ENCODE measurements at places on chromosomes 6 and 20.

GRCh38 chr20:1374246-1374645 lies 18.6 kb downstream of the FKBP1A start:
- DNase-seq = no peak

DNA sequence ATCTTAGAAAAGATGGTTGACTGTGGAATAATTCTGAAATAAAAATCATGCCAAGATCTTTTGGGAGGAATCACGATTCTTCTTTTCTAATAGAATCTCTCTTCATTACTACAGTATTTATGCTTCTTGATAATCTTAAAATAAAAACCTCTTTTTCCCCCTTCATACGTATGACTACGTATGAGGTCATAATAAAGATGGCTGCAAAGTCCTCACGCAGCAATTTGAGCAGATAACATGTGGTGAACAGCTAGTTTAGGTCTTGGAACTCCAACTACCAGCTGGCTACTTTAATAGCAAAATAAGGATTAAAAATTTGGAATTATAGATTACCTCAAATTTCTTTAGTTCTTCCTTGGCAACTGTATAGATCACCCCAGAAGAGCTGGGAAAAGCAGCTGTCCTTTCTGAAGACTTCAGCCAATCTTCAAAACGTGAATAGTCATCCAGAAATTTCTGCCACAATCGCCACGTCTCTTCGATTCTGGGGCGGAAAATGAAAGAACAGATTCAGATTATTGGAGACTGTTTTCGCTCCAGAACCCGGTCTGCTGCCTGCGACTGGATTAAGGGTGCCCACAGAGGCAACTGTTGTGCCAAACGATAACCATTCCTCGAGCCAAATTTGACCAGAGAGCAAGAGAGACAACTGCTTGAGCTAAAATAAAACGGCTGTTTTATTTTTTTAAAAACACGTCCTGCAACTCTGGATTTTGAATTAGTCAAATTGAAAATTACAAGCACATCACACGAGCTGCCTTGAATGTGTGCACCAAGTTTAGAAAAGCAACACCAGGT lies 347.3 kb downstream of the ESR1 start:
- DNase-seq = no peak

GRCh38 chr20:41424546-41424945 lies 57.9 kb upstream of the EMILIN3 start:
- DNase-seq = no peak

- no peak for DNase-seq
Observed at GRCh38 chr20:38032585-38033329, 499 bp downstream of the TTI1 start.

DNA sequence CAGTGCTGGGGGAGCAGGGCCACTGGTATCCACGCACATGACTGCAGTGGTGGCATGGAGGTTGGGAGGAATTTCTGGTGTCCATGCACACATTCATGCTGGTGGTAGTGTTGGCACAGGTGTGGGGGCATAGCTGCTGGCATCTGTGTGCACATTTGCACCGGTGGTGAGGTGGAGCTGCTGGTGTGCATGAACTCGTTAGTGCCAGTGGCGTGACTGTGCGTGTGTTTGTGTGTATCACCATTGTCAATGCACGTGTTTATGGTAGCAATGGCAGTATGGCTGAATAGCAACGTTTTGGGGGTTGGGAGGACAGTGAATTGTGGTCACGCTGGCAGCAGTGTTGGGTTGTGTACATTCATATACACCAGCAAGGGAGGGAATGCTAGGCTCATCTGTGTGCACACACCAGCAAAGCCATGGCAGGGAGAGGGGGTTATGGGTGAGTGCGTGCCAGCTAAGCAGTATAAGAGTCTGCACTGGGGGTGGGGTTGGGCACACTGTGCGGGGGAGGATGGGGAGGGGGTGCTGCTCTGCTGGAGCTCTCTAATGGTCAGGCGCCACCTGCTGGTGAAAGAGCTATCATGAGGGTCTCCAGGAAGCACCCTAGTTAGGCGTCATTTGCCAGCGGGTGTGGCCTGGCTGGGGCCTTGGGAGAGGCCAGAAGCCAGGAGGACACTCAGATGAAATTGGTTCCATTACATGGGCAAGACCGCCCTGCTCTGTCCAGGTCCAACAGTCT lies 626.1 kb upstream of the ID4 start:
- DNase-seq = no peak

DNA sequence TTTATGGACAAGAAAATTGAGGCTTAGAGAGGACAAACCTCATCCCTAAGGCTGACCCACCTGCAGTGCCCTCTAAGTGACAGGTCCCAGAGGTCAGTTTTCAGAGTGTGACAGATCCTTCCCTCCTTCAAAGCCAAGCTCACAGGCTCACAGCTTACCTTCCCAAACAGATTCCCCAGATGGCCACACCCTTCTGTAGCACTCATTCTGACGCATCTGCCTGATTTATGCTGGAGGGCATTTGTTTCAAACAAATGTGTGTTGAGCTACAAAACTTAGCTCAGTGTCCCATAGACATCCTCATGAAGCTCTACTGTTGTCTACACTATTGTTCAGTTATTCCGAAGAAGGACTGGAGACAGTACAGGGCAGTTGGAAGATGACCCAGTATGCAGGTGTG lies 60.6 kb upstream of the RIN2 start:
- DNase-seq = no peak

GRCh38 chr6:38248500-38249234 lies 391.1 kb downstream of the BTBD9 start:
- DNase-seq = no peak

GRCh38 chr6:19736066-19736465 lies 101.1 kb upstream of the ID4 start:
- DNase-seq = peak; percentile 15

DNA sequence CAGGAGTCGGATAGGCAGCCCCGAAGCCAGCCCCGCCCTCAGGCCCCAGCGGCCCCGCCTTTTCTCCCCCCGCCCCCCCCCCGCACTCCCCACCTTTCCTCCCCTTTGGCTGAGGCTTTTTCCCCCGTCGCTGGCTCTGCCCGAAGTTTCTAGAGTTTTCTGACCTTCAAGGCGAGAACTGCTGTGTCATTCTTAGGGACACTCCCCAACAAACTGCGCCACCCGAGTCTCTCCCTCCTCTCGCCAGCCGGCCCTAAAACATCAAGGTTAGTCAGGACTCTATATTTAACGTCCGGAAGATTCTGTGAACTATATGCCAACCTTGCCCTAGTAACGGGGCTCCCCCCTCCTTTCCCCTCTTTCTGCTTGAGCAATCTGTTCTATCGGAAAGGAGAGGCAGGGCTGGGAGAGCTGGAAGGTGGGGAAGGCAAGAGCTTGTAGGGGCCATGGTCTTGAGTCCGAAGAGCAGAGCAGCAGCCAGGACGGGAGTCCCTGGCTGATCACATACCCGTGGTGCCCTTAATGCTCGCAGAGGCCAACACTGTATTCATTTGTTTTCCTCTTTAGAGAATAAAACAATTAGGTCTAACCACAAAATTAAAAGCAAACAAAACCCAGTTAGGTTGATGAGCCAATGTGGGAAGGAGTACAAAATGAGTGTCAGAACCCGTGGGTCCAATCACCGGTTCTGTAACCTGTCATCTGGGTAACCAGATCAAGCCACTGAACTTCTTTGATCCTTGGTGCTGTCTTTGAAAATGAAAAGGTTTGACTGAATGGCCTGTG lies 5.3 kb upstream of the HSPA1B start:
- no peak for DNase-seq

GRCh38 chr6:6891949-6892461 lies 215.8 kb upstream of the RREB1 start:
- DNase-seq = peak; percentile 45

DNA sequence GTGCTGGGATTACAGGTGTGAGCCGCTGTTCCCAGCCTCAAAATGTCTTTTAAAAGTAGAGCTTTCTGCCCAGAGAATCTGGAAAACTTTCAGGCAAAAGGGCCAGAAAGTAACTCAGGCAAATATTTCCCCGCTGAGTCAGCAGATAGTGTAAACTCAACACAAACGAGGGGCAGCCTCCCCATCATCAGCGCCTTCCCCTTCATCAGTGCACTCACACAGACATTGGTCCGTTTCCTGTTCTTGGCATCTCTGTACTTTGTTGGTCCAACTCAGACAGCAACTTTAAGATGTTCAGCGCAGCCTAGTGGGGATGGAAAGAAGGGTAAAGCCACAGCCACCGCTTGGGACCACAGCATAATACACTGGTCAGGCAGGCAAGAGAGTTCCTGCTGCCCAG lies 69.5 kb downstream of the CSE1L start:
- no peak for DNase-seq

DNA sequence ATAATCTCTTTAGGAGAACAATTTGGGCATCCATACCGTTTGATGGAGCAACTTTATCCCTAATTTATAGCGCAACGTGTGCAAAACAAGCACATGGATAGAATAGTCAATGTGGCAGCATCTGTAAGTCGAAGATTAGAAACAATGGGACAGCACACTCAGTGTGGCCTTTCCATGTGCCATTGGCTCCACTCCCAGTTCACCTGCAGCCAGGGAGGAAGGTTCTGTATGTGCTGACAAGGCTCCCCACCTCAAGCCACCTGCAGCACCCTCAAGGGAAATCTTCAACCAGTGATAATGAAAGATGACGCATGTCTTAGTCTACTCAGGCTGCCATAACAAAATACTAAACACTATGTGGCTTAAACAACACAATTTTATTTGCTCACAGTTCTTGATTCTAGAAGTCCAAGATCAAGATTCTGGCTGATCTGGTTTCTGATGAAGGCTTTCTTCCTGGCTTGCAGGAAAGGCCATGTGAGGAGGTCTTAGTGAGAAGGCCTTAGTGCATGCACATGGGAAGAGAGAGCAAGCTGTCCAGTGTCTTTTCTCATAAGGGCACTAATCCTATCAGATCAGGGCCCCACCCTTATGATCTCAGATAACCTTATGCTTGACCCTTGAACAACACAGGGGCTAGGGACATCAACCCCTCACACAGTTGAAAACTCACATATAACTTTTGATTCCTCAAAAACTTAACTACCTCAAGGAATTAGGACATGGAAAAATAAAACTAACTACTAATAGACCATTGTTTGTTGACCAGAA lies 34.9 kb upstream of the SHLD1 start:
- DNase-seq = no peak

DNA sequence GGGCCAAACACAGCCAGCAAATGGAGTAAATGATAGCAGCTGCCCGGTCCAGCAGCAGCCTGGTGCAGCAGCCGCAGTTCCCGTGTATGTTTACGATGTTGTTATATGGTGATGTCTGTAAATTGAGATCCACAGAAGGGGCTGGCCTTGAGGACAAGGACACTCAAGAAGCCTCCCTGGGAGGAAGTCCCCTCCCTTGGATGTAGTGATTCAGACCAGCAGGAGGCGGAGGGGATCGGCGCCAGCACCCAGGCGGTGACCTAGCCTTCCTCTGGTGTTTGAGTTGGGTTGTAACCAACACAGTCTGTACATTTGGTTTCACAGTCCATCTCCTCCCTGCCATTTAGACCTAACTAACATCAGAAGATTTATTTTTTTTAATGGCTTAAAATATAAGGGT lies 187.8 kb downstream of the SYNDIG1 start:
- DNase-seq = no peak

DNA sequence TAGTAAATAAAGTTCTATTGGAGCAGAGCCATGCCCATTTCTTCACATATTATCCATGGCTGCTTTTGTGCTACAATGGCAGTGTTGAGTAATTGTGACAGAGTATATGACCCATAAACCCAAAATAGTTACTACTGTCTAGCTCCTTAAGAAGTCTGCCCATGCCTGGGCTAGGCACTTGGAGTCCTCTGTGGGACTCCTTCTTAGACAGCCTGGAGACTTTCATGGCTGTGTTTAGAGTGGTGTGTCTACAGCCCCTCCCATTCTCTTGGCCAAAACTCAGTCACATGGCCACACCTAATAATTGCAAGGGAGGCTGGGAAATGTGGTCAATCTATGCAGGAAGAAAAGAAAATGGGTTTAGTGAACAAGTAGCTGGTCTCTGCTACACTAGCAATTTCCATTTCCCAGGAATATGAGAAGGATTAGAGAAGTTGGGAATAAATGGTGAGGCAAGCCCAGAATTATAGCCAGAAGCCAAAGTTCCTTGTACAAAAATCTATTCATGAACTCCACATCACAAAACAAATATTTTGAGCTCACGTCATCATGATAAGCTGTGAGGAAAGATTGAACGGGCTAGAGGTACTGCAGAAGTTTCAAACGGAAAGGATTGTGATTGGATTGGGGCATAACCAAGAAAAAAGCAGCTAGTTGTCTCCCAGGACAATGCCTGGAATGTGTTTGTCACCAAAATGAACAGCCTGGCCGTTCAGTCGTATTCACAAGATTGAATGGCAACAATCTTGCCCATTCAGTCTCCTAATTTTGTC lies 251.8 kb upstream of the PLN start:
- DNase-seq = no peak

DNA sequence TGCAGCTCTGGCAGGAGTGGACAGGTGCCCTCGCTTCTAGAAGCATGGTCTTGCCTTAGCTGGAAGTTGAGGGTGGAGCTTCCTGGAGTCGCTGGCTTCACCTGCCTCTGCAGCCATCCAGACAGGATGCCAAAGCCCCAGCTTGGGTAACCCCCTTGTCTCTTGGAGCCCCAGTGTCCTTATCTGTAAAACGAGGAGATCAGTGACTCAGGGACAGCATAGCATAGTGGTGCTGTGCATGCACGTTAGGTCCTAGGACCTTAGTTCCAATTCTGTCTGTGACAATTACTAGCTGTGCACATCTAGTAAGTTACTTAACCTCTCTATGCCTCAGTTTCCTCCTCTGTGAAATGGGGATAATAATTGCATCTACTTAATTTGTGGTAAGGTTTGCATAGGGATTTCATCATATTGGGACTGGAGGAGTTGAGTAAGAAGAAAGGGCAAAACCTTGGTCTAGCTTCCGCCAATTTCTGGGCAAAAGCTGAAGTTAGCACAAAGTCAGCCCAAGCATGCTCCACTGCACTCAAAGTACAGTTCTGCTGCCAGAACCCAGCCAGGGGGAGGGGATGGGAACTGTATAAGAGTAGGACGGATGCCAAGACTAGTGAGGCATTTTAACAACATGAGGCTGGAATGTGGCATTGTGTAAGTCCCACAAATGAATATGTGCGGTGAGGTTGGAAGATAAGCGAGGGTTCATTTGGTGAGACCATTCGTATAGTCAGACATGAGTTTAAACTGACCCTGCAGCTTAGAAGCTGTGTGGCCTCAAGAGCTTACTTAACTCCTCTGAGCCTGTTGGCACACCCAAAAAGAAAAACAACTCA lies 24.5 kb downstream of the TOX2 start:
- no peak for DNase-seq

- no peak for DNase-seq
Observed at GRCh38 chr20:805713-806112, 27.8 kb upstream of the FAM110A start.

- no peak for DNase-seq
Observed at GRCh38 chr6:104381907-104382306, 477.8 kb downstream of the HACE1 start.
